ENCODE measurements at places on chromosomes 3 and 15.

DNA sequence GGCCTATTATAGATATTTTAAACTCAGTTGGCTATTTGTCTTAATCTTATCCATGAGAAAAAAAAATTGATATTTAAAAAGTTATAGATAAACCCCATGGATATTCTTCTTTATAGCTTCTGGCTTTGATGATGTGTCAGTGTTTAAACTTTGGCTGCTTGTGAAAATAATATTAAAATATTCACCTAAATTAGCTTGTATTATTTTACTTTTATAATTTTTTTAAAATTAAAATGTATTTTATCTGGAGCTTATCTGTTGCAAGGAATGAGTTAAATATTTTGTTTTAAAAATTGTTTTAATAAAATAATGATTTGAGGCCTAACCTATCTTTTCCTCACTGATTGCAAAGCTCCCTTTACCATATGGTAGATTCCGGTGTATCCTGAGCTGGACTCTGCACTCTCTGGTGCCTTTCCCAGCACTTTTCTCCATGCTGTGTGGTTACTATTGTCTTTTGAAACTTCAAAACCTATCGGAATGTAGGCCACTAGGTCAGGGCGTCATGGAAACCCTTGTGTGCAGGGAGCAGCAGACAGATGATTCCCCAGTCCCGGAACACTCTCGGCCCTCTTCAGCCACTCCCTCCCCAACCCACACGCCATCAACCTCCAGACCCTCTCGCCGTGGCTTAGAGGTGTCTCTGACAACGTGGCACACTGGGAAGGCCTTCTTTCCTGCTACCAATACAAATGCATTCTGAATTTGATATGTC lies 252.3 kb upstream of the ATP10A start:
- no peak for DNase-seq

DNA sequence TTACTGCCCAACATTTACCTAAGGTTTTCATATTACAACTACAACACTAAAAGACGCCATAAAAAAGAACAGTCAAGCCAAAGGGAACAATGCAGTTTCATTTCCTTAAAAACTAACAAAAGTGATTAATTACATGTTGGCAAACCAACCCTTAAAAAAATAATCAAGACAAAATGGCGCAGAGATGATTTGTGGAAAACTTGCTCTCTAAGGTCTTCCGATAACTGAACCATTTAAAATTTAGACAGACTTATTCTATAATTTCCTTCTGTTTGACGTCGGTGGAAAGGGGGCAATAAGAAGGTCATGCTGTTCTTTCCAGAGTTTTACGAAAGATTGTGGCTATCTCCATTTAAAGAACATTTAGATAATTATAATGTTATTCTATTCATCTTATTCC lies 87.6 kb downstream of the RYK start:
- DNase-seq = no peak

GRCh38 chr3:104368760-104369159 lies 997.9 kb upstream of the ALCAM start:
- DNase-seq = no peak

DNA sequence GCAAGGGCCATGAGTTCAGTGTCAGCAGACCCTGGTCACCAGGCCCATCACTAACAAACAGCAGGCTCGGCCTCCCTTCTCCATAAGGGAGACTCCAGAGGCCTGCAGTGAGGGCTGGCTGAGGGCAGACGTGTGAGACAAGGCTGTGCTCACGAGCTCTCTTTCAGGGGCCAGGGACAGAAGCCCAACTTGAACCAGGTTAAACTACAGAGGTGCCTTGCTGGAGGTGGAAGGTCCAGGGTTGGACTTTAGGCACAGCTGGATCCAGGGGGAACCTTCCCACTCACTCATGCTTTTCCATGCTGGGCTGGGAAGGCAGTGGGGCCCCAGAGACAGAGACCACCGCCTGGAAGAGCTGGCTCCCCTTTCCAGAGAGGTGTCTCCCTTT lies 19.0 kb downstream of the CFAP100 start:
- DNase-seq = no peak

- DNase-seq = peak; percentile 68
Observed at GRCh38 chr15:89964232-89964954, 36.7 kb upstream of the ZNF710 start.

DNA sequence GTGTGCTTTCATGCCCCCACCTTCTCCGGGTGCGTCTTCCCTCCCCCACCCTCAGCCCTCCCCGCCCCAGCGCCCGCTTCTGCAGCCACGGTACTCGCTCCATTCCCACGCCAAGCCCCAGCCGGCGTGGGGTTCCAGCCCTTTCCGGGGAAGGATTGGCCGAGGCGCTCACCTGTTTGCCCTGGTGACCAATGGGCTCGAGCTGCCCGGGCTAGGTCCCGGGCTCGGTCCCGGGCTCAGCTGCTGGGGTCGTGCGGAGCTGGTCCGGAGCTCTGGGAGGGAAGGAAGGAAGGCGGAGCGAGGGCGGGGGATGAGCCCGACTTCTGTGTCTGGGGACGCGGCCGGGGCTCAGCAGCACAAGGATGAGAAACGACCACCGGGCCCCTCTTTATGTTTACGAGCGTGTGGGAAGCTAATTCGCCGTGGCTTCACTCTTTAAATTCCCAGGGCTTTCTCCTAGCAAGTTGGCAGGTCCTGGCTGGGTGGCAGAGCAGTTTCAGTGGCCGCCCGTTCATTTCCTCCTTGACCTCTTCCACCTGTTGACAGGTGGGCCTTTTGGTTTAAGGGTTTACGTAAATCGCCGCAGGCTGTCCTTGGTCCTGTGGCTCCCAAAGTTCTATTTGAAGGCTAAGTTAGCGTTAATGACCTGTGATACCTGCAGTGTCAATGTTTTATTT lies at the start of gene IGSF10:
TSS of gene IGSF10 (minus strand) at position 288 of the 677 bp plus-strand sequence. CDS start 2,352 bp downstream, outside the sequence.
- peak; percentile 15 for DNase-seq

DNA sequence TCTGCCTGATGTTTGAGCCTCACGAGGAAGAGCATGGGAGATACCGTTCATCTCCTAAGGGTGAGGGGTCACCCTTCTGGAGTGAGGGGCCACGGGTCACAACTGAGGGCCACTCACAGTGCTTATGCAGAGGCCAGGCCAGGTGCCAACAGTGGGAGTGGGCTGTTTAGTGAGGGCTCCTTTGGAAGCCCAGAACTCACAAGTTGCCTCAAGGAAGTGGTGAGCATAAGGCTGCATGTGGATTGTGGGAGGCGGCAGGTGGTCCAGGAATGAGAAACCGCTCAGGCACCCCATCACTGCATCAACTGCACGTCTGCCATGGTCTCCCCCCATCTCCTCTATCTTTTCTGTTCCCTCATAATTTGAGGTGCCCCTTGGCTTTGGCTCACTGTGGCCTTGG lies 26.5 kb downstream of the SPSB4 start:
- DNase-seq = no peak

- no peak for DNase-seq
Observed at GRCh38 chr3:179244878-179245277, 6.0 kb downstream of the KCNMB3 start.

GRCh38 chr15:78599189-78599588 lies 21.6 kb downstream of the CHRNA3 start:
- no peak for DNase-seq

DNA sequence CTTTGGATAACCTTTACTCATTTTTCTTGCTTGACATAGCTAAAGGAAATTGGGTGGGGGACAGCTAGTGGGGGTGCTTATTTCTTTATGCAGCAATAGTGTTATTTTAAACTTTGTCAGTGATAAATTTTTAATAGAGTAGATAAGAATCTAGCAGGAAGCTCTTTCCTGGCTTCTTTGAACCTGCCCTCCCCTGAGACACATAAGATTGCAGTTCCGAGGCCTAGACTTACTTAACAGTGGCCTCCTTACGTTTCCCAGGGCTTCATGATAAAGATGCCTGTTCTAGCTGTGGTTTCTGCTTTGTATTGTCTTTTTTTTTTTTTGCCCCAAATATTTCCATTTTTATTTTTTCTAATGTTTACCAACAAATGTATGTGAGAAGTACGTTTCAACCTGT lies 170.1 kb downstream of the VPS8 start:
- no peak for DNase-seq

GRCh38 chr3:35671483-35671882 lies 32.2 kb downstream of the ARPP21 start:
- no peak for DNase-seq

GRCh38 chr3:182895513-182896112 lies 84.7 kb downstream of the DCUN1D1 start:
- no peak for DNase-seq

DNA sequence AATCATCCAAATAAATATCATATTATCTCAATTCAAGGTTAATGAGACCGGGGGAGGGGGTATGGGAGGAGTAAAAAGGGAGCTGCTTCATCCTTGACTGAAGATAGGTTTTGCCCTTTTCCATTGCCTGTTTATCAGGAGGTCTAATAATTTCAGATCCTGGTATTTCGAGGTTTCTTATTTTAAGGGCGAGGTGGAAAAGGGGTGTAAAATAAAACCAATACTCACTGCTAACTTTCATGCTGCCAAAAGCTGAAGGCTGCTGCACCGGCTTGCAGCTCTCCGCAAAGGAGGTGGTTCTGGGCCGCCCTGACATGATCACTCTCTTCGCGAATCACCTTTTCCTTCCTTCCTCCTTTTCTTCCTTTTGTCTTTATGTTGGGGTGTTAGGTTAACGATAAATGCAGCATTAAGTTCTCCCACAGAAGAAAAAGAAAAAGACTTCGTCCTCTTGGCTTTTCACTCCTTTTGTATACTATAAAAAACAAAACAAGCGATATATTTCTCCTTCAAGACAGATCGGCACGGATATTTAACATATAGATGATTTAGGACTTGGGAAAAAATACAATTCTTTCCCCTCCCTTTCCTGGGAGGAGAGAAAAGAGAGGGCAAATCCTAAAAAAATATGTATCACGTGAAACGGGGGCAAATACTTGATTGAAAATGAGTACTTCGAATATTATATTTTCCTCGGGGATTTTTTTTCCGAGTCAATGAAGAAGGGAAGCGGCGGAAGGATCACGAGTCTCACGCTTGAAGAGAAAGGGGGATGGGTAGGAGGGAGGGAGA lies 932 bp downstream of the GSK3B start:
- no peak for DNase-seq

- no peak for DNase-seq
Observed at GRCh38 chr15:50933341-50933740, 24.9 kb downstream of the AP4E1 start.

DNA sequence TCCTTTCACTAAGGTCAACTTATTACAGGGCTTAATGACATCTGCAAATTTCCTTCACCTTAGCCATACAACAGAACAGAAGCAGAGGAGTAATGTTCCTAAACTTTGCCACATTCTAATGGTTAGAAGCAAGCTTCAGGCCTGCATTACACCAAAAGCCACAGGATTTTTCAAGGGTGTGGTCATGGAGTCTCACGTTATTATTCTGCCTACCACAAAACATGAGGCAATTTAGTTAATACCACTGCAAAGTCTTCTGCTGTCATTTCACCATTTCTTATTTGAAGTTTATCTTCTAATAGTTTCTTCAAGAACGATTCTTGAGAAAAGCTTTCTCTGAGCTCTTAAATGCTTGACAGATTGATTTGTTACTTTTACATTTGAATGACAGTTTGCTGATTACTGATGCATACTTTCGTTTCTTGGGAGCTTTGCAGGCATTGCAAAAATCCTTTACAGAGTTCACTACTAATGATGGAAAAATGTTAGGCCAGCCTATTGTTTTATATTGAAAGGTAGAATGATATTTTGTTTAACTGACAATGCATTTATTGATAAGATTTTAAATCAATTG lies 1257.1 kb downstream of the NSUN3 start:
- DNase-seq = no peak

- no peak for DNase-seq
Observed at GRCh38 chr15:67859331-67859946, 19.6 kb upstream of the RNU6-1 start.

- DNase-seq = no peak
Observed at GRCh38 chr3:55500555-55501330, 13.6 kb upstream of the WNT5A start.

DNA sequence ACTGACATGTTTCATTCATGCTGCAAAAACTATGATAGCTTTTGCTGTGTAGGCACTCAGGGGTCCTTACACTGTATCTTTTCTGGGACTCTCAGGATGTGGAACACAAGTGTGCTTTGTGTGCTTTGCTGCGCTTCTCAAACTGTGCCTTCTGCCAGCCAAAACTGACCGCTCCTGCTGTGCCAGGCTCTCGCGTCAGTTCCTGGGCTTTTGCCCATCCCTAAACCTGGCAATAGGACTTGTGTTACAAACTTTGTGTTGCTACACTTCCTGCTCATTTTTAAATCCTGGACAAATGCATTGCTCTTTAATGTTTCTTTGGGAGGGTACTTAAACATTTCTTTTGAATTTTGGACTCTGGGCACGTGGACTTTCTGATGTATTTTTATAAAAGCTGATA lies 60.3 kb downstream of the DIPK2A start:
- peak; percentile 81 for DNase-seq

GRCh38 chr15:66775127-66776105 lies 73.4 kb downstream of the SMAD6 start:
- no peak for DNase-seq

- DNase-seq = no peak
Observed at GRCh38 chr3:182364323-182364722, 429.0 kb upstream of the ATP11B start.

Data from body of pancreas (tissue), 4 donors.